ENCODE measurements at places on chromosomes 1 and 21.

DNA sequence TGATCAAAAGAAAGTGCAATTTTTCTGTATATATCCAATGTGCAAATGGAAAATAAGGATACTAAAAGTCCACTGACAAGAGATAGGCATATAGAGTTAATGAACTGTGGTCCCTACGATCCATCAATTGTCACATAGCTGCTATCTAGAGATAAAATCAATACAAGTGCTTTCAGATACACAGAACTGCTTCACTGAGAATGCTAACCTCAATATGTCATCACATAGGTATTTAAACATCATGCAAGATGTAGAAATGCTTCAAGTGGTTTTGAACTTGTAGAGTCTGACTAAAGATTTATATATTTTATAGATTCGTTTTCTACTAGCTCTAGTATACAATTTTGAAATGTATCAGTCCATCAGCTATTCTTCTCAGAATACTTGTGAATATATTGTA, 1604.7 kb downstream of the PLA2G4A start:
- no peak for DNase-seq

DNA sequence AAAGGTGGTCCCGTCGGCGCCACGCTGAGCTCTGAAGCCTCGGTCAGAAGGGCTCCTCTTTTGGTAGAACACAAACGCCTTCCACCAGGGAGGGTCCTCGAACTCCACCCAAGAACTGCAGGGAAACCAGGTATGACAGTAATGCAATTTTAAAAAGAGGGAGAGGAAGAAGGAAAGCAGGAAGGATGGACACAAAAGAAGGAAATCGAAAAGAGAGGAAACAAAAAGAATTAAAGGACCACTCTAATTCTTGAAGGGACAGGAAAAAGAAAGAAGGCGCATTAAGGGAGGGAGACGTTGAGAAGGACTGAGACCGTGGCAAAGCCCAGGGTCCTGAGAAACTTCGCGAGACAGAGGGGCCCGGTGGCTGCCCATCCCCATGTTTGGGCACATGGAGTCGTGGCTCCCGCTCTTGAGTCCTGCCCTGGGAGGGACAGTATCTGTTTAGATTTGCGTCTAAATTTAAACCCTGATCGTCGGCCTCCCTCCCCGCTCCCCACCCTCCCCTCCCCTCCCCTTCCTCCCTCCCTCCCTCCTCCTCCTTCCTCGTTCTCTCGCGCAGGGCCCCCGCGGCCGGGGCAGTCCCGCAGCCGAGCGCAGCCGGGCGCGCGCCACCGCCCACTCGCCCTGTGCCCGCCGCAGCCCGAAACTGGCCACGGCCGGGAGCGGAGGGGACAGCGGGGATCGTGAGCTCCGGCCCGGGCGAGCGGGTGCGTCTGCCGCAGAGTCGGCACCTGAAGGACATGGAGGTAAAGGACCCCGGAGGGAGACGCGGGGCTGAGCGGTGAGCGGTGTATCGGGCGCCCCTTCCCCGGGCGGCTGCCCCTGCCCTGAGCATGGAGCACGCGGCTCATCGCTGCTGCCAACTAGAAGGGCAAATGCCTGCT, at the start of gene RCSD1:
TSS of gene RCSD1 (plus strand) at position 552 of the 887 bp plus-strand sequence. CDS start at position 744, 192 bp downstream.
- DNase-seq = peak; percentile 39

GRCh38 chr1:186240436-186240835, 134.6 kb downstream of the TPR start:
- DNase-seq = no peak

DNA sequence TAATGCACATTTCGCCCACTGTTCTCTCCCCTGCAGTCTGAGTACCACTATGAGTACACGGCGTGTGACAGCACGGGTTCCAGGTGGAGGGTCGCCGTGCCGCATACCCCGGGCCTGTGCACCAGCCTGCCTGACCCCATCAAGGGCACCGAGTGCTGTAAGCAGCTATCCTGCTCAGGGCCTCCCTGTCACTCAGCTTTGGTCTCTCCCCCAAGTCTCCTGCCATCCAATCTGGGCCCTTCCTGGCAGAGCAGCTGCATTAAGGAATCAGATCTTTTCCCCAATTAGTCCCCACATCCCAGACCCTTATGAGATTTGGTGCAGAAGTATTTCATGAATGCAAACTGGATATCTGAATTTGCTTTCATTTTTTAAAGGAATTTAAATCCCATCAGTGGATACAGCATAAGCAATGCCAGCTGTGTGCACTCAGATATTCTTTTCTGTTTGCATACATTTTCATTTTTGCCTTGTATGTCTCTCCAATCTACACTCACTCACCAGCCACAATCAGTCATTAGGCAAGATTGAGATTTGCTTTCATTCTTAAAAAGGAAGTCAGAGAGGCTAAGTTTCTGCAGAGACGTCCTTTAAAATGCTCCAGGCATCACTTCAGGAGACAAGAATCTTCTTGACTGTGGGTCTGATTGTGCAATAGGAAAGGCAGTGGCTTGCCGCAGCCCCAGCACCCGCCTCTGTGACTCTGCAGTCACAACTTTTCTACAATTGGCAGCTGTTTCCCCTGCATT, 48.1 kb downstream of the ELAPOR1 start:
- no peak for DNase-seq

DNA sequence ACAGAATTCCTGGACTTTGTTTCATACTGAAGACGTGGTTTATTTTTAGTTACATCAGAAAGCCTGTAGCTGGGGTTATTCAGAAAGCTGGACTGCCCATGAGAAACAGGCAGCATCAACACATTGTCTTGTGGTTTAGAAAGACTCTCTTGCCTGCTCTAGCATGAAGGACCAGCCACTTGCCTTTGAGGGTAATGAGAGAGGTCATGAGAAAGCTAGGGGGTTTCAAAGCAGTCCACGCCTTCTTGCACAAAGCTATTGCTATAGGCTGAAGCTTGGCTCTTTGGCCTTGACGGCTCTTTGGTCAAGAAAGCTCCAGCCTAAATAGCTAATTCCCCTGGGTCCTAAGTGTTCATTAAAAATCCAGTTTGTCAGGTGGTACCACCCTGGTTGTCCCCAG, 208.1 kb downstream of the PRDM2 start:
- no peak for DNase-seq

GRCh38 chr1:145983206-145983675, 13.1 kb downstream of the TXNIP start:
- DNase-seq = no peak

DNA sequence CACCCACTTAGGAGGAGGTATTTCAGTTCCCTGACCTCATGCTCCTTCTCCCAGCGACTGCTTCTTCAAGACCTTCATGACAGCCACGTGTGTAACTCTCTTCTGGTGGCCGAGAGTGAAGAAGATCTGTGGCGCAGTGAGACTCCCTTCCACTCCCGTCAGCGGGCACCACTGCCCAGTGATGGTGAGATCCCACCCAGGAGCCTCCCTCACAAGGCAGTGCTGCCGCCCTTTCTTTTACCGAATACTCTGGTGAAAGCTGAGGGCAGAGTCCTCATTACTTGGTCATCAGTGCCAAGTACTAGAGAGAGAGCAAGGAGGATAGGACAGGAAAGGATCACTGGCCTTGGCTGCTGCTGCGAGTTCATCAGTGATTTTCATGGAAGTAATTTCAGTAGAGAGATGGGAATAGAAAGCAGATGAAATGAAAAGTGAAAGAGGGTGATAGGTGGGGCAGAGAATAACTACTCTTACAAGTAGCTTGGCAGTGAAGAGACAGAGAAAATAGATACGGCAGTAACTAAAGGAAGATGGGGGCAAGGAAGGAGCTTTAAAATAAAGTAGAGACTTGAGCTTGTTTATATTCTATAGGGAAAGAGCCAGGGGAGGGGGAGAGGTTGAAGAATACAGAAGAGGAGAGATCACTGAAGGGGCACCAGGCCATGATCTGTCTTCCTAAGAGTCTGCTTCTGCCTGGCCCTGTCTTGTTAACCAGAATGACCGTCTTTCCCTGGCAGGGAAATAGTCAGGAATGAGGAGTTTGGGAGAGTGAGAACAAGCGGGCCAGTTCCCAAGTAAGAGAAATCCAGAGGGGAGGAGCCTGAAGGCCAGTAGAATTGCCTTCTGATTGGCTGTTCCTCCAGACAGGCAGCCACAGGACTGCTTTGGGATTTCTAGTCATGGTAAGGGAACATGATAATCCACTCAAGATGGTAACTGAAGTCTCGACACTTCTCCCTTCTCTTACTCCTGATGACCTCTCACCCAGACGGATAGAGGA, 18.3 kb downstream of the HYI start:
- no peak for DNase-seq

DNA sequence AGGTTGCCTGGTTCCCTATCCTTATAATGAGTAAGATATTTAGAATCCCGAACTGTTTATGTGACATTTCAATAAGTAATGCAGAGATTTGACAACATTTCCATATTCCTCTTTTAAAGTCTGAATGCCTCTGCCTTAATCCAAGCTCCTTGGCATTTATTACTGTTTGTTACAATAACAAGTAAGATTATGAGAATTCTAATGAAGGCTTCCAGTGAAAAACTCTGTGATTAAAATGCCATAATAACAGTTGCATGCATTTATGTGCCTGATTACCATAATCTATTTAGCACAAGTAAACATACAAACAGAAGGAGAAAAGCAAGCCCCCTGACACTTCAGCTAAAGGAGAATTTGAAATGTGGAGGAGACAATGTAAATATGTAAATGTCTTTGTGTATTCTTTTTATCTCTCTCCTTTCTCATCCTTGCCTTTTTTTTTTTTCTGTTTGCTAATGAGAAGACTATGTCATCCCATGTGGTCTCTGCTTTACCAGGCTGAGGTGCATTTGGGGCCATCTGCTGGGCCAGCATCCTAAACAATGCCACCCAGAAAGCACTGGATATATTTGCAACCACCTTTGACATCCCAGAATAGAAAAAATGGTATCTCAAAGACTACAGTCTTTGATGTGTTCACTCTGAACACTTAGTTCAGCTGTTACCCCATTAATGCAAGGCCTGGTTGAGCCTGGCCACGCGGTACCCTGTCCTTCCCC, 17.2 kb upstream of the OLIG2 start:
- no peak for DNase-seq

GRCh38 chr1:115976921-115977498, 697 bp downstream of the SLC22A15 start:
- DNase-seq = no peak

DNA sequence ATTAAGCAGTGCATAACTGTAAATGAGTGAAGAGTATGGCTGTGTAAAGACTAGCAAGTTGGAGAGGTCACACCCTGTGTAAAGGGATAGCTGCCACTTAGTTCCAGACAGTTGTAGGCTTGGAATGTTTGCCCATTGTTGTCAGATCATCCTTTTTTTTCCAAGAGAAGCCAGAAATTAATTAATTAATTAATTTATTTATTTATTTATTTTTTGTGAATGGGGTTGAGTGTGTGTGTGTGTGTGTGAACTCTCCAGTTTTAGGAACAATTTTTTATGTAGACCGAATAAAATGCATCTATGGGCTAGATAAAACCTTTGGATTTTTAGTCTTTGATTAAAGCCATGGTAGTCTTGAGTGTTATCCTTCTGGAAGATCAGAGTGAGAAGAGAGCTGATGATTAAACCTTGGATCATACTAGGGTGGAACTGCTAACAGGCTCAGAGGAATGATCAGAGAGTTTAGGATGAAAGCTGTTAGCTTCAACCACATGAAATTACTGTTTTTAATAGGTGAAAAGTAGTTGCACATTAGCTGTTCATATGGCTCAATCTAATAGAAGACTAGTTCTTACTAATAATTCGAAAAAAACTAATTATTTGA, 58.4 kb downstream of the OSBPL9 start:
- no peak for DNase-seq

DNA sequence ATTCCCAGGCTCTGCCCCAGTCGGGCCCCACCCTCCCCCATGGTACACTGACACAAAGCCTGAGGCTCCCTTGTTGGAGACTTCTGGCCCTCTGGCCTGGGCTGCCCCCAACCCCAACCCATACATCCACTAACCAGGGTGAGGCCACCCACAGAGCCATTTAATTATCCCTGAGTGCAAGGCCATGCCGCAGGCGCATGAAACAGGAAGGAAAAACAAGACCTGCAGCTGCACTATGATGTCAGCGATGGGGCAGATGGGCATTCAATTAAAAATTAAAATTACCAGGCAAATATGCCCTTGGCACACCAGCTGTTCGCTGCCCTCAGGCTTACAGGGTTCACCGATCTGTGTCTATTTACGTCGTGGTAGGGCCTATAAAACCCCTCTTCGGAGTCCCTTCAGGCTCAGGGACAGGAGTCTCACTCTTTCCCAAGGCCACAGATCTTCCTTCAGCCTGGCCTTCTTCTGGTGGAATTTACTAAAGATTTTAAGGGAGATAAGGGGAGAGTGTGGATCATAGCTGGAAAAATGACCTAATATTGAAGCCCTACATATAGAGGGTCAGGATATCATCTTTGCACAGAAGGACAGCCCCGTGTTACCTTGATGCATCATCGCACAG, 29.6 kb upstream of the RGS16 start:
- no peak for DNase-seq

GRCh38 chr1:2230781-2231531, 2.8 kb downstream of the SKI start:
- DNase-seq = no peak

- no peak for DNase-seq
These were observed 3.1 kb downstream of the FTCD start for GRCh38 chr21:46151989-46152926.

- no peak for DNase-seq
These were observed 167.1 kb downstream of the KCNJ6 start for GRCh38 chr21:37749132-37749531.

DNA sequence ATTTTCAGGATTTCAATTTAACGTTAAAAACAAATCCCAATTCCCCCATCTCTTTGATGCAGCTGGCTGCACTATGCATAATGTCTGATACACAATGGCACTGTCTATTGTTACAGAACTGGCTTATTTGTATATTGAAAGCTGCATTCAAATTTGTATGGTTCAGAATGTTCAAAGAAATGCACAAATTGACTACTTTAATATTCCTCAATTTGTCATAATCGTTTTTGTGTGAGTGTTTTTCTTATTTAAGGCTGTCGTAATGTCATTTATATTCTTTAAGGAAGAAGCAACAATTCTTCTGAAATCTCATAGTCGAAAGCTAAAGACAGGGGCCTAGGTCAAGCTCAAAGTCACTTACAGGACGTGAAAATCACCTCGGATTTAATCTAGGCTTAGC, 341.4 kb upstream of the ZRANB2 start:
- no peak for DNase-seq

- no peak for DNase-seq
These were observed at the start of gene SOX13 for GRCh38 chr1:204072931-204073836. SOX13 (plus strand) TSS chr1:204073115; CDS start chr1:204112916, 39,801 bp downstream.

- DNase-seq = no peak
These were observed 6.6 kb downstream of the ANGPTL1 start for GRCh38 chr1:178864326-178864725.

DNA sequence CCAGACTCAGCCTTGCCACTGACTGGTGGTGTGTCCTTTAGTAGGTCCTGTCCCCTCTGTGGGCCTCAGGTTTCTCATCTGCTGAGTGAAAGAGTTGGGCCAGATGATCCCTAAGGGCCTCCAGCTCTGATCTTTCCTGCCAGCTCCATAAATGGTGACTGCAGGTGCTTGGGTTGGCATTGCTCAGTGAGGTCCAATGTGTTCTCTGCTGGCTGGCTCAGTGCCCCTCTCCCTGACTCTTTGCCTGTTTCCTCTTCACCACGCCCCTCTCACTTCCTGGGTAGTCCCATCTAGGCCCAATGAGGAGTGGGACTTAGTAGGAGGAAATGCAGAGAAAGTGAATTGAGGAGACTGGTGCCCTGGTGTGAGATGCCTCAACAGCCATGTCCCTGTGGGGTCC, 36.6 kb downstream of the UBE2T start:
- DNase-seq = no peak
